Midbrain (tissue), 1 donor: ENCODE measurements at places on chromosomes 2 and 18.
A peak's percentile ranks its signal among the peaks of the same experiment; 100 is the strongest.

DNA sequence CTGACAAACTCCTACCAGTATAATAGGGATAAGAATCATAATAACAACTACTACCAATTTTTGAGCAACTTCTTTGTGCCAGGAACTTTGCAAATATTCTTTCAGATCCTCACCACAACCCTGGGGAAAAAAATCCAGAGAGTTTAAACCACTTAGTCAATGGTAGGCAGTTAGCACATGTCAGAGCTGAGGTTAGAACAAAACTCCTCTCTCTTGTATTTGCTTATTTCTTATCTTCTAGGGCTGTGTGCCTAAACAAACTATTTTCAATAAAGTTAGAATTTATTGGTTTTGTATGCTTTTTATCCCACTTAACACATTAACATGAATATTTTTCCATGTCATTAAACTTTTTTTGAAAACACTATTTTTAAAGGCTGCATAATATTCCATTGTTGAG lies 127.1 kb downstream of the BCL11A start:
- no peak for DNase-seq

GRCh38 chr2:170711196-170711773 lies 3.9 kb upstream of the SP5 start:
- no peak for DNase-seq

DNA sequence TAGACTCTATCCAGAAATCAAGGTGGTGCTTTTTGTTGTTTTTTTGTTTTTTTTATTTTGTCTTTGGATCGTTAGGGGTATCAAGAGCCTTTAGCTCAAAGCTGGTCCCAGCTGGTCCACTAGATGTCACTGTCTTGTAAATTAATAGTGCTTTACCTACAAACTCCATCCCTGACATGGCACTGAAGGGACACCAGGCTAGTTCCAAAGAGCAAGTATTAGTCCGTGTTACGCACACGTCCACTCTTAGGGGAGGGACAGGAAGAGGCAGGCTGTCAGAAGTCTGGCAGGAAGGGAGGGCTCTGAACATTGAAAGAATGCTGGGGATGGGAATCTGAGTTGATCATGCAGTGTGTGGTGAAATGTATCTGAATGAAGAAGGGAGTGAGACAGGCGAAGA lies 85.9 kb upstream of the CCBE1 start:
- DNase-seq = peak; percentile 7

DNA sequence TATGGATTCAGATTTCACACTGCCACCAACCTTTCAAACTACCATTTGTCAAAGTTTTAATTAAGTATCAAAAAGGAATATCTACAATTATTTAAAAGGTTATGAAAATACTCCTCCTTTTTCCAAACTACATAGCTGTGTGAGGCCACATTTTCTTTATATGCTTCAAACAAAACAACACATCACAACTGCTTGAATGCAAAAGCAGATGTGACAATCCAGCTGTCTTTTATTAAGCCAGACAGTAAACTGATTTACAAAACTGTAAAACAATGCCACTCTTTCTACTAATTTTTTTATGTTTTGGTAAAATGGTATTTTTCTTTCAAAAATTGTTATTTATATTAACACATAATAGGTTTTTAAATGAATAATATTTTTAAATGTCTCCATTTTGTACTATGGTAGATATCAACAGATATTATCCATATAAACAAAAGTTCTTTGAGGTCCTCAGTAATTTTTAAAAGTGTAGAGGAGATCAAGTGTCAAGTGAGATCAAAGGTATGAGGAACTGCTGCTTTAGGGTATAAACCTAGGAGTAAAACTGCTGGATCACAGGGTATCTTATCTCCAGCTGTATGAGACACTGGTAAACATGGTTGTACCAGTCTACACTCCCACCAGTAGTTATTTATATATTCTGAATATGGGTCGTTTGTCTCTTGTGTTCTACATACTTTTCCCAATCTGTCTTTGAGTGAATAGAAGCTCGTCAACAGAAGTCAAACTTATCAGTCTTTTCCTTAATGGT lies 68.8 kb upstream of the SERTAD2 start:
- DNase-seq = no peak

DNA sequence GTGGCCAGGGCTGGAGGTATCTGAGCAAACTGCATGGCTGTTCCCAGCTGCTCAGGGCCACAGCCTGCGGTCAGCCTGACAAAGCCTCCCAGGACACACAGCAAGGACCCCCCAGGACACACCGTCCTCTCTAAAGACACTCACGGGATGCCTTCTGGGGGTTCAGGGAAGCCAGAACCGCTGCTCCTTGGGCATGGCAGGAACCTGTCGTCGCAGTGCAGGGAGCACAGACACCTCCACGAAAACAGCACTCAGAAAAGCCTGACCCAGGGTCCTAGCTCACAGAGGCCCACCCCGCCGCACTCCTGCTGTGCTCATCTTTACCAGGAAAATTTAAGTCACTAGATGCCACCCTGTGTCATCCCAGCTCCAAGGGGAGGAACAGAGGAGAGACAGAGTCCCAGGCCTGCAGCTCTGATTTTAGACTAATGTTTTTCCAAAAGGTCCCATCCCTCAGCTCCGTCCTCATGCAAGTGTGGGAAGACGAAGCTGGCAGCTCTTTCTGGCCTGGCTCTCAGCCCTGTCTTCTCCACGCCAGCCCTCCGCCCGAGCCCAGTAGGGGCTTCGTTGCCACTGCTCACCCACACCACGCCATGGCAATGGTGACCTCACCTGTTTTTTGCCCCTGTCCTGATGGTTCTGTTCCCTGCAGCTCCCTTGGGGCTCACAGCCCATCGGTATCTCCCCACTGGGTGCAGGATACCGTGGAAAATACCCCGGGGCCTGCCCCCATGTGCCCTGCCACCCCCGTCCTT lies 23.9 kb upstream of the SLC66A3 start:
- no peak for DNase-seq

- DNase-seq = peak; percentile 28
Observed at GRCh38 chr18:38481576-38481975, 916.0 kb upstream of the CELF4 start.

DNA sequence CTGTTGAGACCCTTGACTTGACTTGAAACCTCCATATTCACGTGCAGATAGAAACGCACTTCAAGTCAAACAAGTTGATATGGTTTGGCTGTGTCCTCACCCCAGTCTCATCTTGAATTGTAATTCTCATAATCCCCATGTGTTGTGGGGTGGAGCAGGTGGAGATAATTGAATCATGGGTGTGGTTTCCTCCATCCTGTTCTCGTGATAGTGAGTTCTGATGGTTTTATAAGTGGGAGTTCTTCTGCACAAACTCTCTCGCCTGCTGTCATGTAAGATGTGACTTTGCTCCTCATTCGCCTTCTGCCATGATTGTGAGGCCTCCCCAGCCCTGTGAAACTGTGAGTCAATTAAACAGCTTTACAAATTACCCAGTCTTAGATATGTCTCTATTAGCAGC lies 21.4 kb downstream of the SLC3A1 start:
- no peak for DNase-seq

DNA sequence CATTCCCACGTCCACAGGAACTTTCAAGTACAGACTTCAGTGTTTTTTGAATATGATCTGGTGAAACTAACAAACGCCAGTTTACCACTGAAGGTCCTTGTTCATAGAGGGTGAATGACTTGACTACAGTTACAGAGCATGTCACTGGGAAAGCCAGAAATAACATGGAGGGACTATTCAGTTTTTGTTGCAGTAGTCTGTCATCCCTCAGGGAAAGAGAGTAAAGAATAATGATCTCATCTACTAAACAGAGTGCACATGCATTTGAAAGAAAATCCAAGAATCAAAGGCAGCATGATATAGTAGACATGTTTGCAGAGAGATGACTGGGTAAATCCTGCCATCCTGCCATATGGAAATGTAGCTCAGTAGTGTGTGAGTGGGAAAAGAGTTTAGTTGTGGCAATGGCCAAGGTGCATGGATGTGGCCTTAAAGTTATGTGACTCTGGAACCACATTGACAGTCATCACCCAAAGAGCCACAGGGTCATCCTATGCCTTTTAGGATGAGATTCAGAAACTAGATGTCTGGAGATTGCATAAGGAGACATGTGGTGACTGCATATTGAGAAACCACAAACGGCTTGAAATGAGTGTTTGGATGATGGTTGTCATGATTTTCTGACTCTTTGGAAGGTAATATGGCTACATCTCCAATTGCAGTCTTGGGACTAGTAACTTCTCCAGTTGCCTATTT lies 125.3 kb upstream of the ZEB2 start:
- DNase-seq = no peak

DNA sequence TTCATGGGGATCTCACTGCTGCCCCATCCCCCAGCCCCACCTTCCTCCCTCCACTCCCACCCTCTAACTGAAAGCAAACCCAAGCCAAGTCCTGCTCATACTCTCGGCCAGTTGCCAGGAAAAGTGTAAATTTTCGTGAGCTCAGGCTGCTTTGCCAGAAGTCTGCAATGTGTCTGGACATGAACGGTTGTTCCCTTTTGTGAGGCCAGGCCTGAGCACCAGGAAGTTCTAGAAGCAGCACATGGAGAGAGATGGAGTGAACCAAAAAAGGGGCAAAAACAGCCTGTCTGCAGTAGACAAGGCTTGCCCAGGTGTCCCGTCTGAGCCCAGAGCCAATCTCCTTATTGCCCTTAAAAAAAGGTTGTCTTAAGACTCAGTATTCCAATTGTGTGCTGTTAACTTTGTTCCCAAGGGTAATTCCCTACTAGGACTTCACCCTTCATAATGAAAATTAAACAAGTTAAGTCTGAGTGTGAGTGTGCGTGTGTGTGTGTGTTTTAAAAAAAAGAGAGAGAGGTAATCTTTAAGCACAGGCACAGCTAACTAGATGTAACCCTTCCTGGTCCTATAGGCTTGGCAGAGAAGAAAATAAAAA lies 247.1 kb downstream of the BCL11A start:
- no peak for DNase-seq

- DNase-seq = no peak
Observed at GRCh38 chr2:68860111-68860510, 11.1 kb downstream of the BMP10 start.

DNA sequence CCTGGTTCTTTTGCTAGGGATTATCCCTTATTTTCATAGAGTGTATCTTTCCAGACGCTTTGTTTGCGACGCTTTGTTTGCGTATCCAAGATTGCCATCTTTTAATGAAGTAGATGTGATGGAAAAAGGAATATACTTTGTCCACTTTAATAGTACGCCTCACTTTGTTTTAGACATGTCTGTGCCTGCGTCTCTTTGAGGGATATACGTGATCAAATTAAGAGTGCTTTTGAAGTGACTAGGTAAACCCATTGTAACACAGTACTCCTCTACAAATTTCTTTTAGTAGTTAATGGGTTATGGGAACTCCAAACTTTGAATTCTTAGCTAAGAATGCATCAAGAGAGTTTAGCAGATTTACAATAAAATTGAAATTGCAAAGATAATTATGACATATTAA lies 27.9 kb downstream of the ACSL3 start:
- DNase-seq = no peak

DNA sequence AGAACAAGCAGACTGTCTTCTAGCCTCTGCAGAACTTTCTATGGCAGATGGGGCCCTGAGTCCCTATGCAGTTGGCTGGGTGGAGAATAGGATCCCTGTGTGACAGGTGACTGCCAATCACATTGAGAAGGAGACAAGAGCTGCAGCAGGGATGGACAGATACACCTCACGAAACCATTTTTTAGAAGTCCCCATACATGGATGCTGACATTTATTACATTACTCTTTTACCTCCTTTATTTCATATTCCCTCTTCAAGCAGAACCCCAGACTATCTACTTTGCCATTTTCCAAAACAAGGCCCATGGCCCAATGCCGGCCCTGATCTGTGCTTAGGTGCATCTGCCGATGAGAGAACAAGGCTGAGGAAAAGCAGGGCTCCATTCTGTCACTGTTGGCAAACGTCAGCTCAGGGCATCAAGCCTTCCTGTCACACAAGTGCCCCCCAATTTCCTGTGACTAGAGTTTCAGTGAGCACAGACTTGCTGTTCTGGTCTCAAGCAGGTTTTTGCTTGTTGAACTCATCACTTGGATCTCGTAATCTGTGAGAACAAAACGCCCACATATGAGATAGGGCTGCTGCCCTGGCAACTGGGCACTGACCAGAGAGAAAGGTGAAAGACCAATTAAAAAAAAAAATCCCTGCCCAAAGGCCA lies 35.8 kb downstream of the LOXHD1 start:
- DNase-seq = no peak

- DNase-seq = no peak
Observed at GRCh38 chr2:71471276-71471675, 17.9 kb downstream of the DYSF start.

GRCh38 chr18:80229363-80229762 lies 18.0 kb downstream of the PARD6G start:
- no peak for DNase-seq

DNA sequence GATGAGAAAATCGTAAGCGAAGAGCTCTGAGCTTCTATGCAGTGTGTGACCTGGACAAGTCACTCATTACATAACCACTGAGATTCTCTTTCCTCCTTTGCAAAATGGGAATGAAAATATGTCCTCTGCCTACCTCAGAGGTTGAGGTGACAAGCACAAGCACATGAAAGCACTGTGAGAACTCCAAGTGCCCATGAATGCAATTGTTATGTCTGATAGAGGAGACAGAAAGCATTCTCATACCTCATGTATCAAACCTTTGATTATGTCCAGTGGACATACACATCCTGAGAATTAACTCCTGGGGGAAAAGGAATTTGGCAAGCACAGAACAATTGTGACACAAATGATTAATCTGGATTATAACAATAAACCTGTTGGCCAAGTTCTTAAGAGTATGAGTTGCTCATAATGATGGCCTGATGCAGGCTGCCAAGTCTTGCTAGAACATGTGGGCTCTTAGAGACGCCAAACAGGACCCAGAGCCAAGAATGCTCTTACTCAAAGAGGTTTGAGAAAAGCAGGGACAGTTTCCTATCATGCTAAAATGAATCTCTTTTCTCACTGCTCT lies 8.5 kb upstream of the RMDN2 start:
- no peak for DNase-seq

GRCh38 chr2:54478899-54479298 lies 22.8 kb downstream of the SPTBN1 start:
- DNase-seq = no peak

DNA sequence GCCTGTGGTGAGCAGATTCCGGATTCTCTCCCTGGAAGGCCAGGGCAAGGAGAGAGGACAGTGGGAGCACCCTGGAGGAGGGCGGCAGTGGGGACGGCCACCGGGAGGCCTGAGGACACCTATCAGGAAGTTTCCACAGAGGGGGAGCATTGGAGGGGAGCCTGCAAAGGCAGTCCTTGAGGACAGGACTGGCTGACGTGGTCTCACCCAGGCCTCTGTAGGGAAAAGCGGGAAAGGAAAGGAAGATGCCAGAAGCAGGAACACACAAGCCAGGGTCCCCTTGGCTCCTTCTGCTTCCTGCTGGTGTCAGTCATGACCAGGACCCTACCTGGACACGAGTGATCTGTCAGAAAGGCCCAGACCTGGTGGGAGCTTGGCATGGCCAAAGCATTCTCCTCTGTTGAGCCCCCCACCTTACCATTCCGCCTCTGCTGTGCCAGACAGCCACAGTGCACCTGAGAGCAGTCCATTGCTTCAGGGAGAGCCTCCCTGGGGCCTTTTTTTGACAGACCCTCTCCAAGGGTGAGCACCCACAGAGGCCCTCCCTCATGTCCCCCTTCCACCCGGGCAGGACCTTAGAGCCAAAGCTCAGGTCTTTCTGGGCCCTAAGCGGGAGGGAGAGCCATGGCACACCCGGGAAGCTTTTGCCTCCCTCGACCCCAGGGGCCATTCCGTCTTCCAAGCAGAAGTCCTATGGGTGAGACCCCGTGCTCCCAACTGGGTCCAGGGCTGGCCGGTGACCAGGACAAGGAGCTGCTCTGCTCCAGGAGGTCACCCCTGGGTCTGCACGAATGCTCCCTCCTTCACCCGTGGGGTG lies 333.1 kb downstream of the DYSF start:
- no peak for DNase-seq

- DNase-seq = no peak
Observed at GRCh38 chr2:9660781-9661180, 30.0 kb upstream of the YWHAQ start.

- no peak for DNase-seq
Observed at GRCh38 chr18:2192562-2192961, 378.7 kb downstream of the METTL4 start.
